Left ventricle myocardium inferior (tissue), 1 donor: ENCODE measurements at places on chromosomes 3 and 15. TPM values are rescaled to one million over a fixed set of nuclear protein-coding genes. Genes with fewer than 3 reads are reported as not detected.

DNA sequence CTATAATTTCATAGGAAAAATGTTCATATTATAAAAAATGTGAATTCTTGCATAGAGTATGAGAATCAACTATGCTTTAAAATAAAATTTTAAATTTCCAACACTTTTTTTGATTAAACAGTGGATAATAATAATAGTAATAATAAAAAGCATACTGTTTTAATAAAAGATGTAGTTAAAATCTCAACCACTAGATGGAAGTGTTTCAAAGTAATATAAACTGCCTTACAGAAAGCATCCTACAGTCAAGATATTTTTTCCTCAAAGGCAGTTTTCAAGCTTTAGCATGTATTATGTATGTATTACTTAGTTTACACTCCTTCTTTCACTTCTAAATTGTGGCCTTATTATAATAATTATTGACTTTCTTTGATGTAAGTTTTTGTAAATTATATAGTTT lies 217.5 kb downstream of the CHL1 start:
- H3K27me3 ChIP-seq = peaks cover 3% of the 10 kb centered on the region
- no peaks in the 10 kb centered on the region for H3K4me1 ChIP-seq
- H3K36me3 ChIP-seq = no peaks in the 10 kb centered on the region

GRCh38 chr15:58361273-58361759 lies 70.5 kb upstream of the LIPC start:
- H3K27ac ChIP-seq = no peak overlapping the region
- H3K4me1 ChIP-seq = peaks cover 16% of the 10 kb centered on the region
- no peak for DNase-seq
- no peak overlapping the region for H3K4me3 ChIP-seq
- H3K36me3 ChIP-seq = no peaks in the 10 kb centered on the region
- H3K27me3 ChIP-seq = no peaks in the 10 kb centered on the region

DNA sequence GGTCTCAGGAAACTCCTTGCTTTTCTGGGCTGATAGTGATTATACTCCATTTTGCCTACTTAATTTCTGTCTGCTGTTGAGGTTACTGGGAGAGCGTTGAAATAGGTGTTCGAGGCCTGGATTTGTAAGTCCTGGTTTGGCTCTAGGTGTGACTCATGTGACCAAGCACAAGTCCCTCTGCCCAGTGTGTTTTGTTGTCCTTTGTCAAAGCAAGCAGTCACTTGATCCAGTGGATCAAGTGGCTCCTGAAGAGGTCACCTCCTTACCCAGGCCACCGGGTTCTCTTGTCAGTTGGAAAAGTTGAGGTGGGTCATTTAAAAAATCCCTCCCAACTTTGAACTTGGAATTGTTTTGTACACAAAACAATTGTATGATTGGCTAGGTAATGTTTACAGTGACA lies 70.0 kb downstream of the LPP start:
- no peak for DNase-seq
- H3K4me3 ChIP-seq = no peak overlapping the region
- H3K4me1 ChIP-seq = peaks cover 89% of the 10 kb centered on the region
- H3K36me3 ChIP-seq = no peaks in the 10 kb centered on the region
- no peaks in the 10 kb centered on the region for H3K27me3 ChIP-seq
- H3K27ac ChIP-seq = peak overlapping the region; percentile 81

- no peak for DNase-seq
- H3K36me3 ChIP-seq = peaks cover 3% of the 10 kb centered on the region
- H3K27me3 ChIP-seq = no peaks in the 10 kb centered on the region
- no peak overlapping the region for H3K4me3 ChIP-seq
- peaks cover 68% of the 10 kb centered on the region for H3K4me1 ChIP-seq
- H3K27ac ChIP-seq = no peak overlapping the region
These were observed 205.0 kb downstream of the FEZF2 start for GRCh38 chr3:62168356-62168755.

GRCh38 chr3:35393901-35394799 lies 245.2 kb upstream of the ARPP21 start:
- no peaks in the 10 kb centered on the region for H3K36me3 ChIP-seq
- H3K27ac ChIP-seq = no peak overlapping the region
- no peaks in the 10 kb centered on the region for H3K27me3 ChIP-seq
- DNase-seq = no peak

- H3K36me3 ChIP-seq = no peaks in the 10 kb centered on the region
- H3K27me3 ChIP-seq = no peaks in the 10 kb centered on the region
- no peaks in the 10 kb centered on the region for H3K4me1 ChIP-seq
- DNase-seq = no peak
- no peak overlapping the region for H3K4me3 ChIP-seq
These were observed 890.1 kb upstream of the CFAP20DC start for GRCh38 chr3:59939826-59940426.

- H3K36me3 ChIP-seq = no peaks in the 10 kb centered on the region
- DNase-seq = no peak
- H3K4me1 ChIP-seq = no peaks in the 10 kb centered on the region
- no peak overlapping the region for H3K27ac ChIP-seq
- no peak overlapping the region for H3K4me3 ChIP-seq
These were observed 284.5 kb upstream of the SEMA6D start for GRCh38 chr15:47432826-47433225.

The SMAD6 gene
- 20.3 TPM for total RNA-seq

The DUOXA2 gene
- not detected for total RNA-seq
